ENCODE measurements at places on chromosomes 13 and 19.

DNA sequence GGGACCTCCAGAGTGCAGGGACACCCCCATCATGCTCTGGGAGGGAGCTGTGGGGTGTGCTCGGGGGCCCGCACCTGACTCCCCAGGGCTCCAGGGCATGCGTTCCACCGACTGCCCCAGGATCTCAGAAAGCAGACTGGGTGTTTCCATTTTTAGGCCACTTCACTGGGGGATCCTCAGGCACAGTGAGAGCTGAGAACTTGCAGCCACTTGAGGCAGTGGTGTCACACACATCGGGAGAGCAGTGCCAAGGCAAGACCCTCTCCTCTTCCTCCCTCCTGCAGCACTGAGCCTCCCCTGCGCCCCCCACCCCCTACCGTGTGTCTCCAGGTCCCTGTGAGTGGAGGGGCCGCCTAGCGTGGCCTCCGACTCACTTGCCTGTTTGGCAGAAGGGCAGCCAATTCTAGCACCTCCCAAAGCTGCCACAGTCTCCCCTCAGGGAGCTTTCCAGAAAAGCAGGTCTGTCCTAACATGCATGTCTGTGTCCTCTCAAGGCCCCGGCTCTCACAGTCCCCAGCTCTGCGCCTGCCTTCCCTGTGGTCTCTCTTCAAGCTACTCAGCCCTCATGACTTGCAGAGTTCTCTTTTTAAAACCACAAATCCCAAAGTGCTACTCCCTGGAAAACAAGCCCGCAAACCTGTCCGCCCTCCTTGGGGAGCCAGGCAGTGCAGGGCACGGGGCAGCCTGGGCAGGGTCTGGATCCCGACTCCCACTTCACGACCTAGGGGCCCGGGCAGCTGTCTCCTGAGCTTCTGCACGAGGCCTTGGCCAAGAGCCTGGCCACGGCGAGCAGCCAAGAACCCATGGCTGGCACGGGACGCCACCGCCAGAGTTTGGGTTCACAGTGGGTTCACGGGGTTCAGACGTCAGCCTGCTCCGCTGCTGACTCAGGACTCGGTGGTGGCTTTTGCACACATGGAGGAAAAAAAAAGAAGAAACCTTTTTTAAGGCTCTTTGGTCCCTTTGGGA is 94.1 kb downstream of the STK24 start:
- no peak for DNase-seq

GRCh38 chr13:83470133-83470797 is 412.0 kb downstream of the SLITRK1 start:
- DNase-seq: no peak

DNA sequence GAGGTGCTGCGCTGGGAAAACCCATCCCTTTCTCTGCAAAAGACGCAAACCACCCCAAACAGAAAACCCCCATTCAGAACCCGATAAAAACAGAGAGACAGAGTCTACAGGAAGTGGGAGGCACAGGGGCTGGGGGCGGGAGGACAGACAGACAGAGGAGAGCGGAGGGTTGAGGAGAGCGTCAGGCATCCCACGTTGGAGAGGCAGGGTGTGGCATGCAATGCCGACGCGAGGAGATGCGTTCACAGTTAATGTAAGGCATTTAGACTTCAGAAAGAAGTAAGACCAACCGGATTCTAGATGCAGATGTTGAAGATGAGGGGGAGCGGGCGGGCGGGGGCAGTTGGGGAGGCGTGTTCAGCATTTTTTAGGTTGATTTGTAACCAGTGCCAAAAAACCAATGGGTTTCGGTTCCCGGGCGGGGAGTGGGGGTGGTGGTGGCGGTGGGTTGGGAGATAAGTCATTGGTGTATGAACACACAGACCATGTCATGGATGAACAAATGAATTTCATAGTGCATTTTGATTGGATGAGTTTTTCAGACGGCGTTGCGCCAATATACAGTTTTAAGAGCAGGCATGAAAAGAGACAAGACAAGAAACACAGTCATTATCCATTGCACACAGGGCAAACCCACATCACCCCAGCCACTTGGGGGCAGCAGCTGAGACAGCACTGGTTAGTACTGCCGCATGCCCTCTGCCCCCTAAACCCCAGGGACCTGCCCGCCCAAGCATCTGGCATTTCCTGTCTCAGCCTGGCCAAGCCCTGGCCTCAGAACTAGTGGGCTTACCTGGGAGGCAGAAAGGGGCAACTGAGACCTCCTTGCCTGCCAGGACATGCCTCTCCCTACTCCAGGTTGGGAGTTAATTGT is 91.3 kb downstream of the IER2 start:
- DNase-seq: peak; percentile 10

DNA sequence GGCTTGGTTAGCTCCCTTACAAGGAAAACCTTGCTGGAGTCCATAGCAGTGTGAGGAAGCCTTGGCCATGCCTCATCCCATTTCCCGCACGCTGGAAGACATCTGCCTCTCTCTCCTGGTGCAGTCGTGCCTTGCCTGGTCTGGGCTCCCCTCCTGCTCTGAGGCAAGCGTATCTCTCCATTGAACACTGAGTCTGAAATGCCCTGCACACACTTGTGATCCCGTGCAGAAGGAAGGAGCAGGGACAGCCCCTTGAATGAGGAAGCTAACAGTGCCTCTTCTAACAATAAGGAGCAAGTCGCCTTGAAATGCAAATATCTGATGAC is 407 bp upstream of the ZNF440 start:
- no peak for DNase-seq

DNA sequence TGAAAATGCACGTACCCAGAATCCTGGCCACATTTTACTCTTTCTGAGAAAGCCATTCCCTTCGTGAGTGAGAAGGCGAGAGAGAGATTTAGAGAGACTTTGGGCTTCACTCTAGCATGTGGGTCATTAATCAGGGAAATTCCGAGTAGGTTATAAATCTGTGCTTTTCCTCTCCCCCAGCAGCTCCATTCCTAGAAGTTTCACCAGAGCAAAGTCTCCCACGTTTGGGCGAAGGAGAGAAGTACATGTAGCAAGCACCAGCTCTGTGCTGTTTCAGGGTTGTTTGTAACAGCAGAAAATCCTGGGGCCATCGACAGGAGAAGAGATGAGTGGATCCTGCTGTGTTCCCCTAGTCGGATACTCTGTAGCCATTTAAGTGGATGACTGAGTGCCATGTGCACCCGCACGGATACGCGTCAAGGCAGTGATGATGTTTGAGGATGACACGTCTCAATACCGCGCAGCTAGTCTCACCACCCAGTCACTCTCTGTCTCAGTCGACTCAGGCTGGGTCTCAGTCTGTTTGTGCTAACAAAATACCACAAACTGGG is 131.8 kb upstream of the PEG3 start:
- DNase-seq: no peak

DNA sequence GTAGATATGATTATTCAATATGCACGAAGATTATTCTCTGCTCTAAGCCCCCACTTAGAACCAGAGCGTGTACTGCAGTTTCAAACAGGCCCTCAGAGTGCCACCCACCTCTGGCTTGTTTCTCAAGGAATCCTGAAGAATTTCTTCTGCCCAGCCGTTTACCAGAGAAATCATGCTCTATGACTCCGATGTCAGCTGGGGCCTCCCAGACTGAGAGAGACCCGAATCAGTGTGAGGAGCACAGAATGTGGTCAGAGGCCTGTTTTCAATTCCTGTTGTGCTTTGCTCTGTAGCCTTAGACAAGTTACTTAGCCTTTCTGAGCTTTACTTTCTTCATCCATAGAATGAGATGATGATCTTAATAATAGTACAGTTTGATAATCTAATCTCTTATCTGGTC is 5.5 kb downstream of the PNMA8C start:
- DNase-seq: no peak

DNA sequence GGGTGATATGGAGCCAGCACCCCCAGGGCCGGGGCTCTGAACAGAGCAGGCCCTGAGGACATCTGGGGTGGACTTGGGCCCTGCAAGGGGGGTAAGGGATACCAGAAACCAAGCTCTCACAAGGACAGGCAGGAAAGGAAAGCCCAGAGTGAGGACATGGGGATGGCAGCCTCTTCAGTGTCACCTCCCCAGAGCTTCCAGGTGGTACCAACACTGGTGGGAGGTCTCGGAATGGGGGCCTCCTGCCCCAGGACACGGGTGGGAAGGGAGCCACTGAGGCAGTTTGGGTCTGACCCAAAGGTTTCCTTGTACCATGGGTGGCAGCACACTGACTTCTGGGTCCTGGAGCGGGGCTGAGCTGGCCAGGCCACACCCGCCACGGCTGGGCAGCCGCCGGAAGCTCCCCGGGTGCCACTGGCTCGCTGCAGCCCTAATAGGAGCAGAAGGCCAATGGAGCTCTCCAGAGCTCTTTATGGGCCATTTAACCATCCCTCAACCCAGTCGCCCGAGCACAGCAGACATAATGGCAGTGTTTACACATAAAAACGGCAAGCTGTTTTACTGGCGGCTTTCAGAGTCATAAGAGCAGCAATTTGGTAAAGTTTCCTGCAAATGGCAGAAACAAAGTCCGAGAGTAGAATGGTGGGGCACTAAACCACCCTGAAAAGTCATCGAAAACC is 59.3 kb downstream of the PEPD start:
- DNase-seq: no peak

DNA sequence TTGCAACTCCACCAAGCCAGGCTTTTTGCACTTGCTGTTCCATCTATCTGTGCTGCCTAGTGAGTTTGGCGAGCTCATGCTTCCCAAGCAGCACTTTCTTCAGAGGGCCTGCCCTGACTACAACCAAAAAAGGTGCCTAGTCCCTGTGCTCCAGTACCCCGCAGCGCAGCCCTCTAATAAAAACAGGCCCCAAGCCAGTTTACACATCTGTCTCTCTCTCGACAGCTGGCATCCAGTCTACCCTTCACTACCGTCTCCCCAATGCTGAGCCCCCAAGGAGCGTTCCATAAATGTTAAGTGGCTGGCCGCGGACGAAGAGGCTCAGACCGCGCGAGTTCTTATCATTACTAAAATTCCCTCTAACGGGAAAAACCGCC is 512 bp downstream of the MED4 start:
- no peak for DNase-seq

GRCh38 chr19:3296034-3296433 is 70.3 kb upstream of the NFIC start:
- no peak for DNase-seq

- no peak for DNase-seq
Observed at GRCh38 chr19:51689751-51690453, 3.2 kb upstream of the SPACA6 start.

DNA sequence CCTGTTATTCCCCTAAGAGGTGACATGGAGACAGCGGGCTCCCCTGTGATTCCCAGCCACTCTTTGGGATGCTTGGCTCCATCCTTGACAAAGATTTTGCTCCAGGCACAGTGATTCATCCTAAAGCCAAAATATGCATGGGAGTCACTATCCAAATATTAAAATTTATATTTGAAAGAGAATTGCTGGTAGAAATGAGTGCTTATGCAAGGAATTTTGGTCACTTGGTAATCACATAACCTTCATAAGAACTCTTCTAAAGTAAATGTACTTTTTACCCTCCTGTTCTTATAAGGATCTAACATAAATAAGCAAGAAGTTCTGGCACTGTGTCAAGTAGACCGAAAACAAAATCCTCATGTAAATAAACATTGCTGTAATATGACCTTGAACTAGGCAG is 385.8 kb downstream of the ITGBL1 start:
- no peak for DNase-seq

DNA sequence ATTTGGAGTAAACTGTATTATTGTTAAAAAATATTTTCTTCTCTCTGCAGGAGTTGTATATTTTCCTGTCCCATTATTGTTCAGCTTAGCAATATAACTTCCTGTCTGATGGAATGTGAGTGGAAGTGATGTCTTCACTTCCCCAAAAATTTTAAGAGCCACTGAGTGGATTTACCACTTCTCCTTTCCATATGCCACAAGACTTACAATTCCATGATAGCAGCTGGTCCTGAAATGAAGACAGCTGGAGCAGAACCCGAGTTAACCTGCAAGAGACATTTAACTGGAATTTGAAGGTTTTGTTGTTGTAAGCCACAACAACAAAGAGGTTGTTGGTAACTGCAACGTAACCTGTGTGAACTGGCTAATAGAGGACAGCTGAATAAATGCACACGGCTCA is 23.4 kb upstream of the TBC1D4 start:
- no peak for DNase-seq

GRCh38 chr13:101708115-101708514 is 255.6 kb downstream of the ITGBL1 start:
- DNase-seq: no peak

GRCh38 chr19:1923319-1923718 is 17.7 kb upstream of the CSNK1G2 start:
- DNase-seq: peak; percentile 32

GRCh38 chr19:12946092-12946721 is 545 bp downstream of the RAD23A start:
- peak; percentile 52 for DNase-seq

DNA sequence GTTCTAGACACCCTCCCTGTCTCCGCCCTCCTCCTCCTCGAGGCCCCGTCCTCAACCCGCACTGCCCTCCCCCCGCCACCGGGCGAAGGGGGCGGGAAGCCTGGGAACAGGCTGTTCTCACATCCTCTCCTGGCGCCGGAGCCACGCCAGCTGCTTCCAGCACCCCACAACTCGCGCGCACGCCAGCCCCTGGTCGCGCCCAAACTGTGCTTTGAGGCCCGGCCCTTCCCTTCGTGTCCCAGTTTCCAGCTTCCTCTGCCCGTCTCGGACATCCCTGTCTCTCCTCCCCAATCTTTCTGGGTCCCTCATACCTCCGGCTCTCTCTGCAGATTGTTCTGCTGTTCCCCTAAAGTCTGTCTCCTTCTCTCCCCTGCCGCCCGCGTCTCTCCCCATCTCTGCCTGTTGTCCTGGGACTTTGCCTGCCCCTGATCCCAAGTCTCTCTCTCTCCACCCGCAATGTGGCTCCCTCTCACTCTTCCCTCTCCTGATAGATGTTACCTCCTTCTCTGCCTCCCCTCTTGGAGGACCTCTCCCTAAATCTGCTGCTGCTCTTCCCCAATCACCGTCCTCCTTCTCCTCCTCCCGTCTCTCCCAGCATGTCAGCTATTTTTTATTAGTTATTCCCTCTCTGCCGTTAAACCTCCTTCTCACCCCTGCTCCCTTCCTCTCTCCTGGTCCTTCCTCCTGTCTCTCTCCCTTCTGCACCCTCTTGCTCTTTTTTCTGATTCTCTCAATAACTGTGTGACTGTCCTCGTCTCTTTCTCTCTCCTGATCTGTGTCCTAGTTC is 14.2 kb downstream of the DPF1 start:
- no peak for DNase-seq

DNA sequence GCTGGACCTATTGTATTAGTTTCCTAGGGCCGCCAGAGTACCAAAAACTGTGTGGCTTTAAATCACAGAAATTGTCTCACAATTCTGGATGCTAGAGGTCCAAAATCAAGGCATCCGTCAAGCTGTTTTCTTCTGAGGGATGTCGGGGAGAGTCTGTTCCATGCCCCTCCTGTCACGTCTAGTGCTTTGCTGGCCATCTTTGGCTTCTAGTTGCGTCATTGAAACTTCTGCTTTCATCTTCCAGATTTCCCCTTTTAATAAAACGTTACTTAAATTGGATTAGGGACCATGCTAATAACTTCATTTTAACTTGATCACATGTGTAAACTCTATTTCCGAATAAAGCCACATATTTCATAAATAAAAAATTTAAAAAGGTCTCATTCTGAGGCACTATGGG is 47.5 kb downstream of the TRPM4 start:
- DNase-seq: no peak
